ENCODE measurements at places on chromosomes 4 and X.

- DNase-seq, result no peak
Measured at GRCh38 chrX:48306175-48306574, 50.3 kb downstream of the SSX3 start.

DNA sequence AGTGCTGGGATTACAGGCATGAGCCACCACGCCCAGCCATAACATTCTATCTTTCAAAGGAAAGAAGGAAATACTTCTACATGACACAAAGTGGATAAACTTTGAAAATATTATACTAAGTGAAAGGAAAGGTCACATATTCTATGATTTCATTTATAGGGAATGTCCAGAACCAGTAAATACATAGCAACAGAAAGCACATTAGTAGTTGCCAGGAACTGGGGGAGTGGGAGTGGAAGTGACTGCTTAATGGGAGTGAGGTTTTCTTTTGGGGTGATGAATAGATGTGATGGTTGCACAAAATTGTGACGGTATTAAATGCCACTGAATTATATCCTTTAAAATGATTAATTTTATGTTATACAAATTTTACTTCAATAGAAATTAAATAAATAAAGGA is 95.7 kb upstream of the IL15 start:
- peak; percentile 37 for DNase-seq

- no peak for DNase-seq
Measured at GRCh38 chrX:134969726-134970125, 21.1 kb upstream of the SMIM10 start.

GRCh38 chrX:129632443-129632842 is 22.3 kb downstream of the APLN start:
- DNase-seq, result peak; percentile 39

DNA sequence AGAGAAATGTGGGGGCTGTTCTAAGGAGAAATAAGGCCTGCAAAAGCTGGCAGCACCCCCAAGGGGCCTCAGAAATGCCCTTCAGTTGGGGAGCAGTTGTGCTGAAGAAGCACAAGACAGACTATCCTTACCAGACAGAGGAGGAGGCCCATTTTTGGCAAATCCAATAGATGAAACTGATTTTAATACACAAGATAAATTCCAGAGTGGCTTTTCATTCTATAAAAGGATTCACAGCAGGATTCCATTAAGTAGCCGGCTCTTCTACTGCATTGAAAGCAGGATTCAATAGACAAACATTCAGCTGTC is 8.1 kb downstream of the SEPTIN6 start:
- DNase-seq, result no peak

DNA sequence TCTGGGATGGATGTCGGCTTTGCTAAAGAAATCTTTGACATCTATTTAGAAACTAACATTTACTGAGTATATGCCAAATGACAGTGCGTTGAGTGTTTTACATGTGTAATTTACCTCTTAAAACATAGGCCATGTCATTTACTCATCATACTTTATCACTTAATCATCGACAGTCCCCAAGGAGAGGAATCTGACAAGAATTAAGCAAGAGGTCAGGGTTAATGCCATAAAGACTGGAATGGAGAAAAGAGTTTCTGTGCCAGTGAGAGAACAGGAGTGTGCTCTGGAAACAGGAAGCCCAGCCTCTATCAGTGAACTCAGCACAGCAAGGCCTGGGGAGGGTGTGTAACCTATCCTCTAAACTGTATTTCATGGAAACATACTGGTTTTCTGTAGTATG is 28.0 kb upstream of the AMOT start:
- peak; percentile 30 for DNase-seq

DNA sequence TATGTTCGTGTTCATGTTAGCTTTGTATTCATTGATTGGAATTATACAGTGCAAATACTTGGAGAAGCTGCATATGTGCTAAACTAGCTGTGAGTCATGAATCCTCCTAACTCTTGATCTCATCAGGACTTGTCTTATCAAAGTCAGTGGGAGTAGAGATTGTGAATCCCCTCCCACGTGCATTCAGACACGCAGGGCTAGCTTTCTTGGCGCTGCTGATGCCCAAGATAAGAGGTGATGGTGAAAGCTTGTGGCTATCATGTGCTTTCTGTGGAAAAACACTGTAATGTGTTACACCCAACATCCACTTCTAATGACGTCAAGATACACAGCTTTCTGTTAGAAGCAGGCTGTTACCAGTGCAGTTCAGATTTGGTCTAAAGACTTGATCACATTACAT is 348.7 kb upstream of the HAND2 start:
- peak; percentile 86 for DNase-seq

GRCh38 chr4:40952672-40953071 is 202.9 kb downstream of the NSUN7 start:
- no peak for DNase-seq

GRCh38 chr4:68287704-68288392 is 42.4 kb upstream of the TMPRSS11B start:
- no peak for DNase-seq

DNA sequence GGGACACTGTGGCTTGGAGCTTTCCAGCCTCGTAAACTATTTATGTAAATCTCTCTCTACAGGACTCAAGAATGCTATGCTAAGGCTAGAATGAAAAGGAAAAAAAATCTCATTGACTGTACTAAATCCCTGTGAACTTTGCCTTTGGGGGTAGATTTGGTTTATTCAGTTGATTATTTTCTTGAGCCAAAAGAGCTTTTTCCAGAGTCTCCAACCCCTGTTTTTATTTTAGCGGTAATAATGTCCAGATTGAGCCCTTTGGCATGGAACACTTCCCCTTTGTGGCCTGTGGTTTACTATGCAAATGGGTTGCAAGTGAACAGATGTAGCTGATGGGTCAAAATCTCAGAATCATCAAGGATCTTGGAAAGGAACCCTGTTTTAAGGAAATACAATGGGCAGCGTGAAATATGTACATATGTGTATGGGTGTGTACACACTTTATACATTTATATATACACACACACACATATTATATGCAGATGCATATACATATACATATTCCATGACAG is 72.9 kb downstream of the FAM9B start:
- no peak for DNase-seq

DNA sequence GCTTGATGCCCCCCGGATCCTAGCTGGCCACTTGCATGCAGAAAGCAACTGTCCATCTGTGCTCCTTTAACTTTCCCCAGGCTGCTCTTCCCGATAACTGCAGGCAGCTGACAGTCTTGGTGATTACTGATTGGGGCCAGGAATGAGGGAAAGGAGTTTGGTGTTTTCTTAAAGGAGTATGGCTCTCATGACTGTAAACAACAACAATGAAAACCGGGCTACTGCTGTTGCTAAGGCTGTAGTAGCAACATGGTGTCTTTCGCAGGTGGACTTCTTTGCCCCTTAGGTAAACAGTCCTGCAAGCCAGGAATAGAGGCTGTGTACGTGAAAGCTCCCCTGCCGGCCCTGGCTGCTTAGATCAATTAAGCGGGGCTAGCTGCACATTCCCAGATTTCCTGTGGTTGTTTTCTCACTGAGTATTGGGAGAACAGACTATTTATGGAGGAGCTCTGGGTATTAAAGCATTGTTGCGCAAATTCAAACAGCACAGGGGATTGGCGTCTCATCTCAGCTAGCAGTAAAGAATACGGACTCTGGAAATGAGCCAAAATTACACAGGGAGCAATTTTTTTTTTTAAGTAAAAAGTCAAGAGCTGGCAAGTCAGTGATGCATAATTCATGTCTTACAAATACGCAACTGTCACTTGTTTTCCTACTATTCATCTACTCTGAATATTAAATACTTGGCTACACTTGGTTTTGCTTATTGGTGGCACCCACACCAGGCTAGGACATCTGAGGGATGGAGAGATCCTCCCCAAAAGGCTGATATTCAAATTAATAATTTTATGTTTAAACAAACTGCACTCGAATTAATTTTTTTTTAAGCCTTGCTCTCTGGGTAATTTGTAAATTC is 61.6 kb upstream of the NAP1L5 start:
- DNase-seq, result peak; percentile 71

GRCh38 chrX:64389489-64389888 is 5.8 kb downstream of the MTMR8 start:
- DNase-seq, result no peak

DNA sequence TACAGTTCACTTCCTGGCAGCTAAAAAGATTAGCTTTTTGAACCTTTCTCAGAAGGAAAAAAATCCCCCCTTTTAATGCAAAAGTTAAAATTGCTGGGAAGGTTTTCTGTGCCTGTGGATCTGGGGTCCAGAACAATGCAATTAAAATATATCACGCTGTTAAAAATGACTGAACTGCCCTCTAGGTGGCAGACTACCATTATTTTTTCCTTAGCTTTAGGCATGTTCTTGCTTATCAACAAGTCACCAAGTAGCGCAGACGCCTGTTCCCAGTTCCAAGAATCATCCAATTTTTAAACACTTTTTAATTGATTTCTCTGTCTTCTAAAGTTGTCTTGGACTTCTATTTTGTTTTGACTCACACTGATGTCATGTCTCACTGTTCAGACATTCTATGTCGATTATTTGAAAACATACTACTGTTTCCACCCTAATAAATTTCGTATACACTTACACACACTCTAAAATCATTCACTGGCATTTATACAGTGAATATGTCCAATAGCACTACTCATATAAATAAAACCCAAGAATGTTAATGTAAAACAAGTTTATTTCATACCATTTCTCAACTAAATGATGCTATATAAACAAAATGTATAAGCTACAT is 661.6 kb downstream of the RAPGEF2 start:
- peak; percentile 63 for DNase-seq

DNA sequence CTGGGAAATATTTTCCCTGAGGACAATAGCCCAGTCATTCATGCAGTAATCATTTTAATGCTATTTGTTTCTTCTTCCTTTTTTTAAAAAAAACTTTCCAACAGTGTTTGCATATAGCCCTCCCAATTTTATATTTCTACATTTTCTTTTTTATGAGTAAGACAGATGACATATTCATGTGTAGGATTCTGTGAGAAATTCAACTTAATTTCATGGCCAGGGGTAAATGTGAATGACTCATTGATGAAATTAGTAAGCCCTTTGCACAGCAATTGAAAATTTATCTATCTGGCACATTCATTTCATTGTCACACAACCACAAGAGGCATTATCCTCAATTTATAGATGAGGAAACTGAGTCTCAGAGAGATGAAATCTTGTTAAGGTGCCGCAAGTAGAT is 13.7 kb upstream of the SMIM20 start:
- DNase-seq, result no peak

DNA sequence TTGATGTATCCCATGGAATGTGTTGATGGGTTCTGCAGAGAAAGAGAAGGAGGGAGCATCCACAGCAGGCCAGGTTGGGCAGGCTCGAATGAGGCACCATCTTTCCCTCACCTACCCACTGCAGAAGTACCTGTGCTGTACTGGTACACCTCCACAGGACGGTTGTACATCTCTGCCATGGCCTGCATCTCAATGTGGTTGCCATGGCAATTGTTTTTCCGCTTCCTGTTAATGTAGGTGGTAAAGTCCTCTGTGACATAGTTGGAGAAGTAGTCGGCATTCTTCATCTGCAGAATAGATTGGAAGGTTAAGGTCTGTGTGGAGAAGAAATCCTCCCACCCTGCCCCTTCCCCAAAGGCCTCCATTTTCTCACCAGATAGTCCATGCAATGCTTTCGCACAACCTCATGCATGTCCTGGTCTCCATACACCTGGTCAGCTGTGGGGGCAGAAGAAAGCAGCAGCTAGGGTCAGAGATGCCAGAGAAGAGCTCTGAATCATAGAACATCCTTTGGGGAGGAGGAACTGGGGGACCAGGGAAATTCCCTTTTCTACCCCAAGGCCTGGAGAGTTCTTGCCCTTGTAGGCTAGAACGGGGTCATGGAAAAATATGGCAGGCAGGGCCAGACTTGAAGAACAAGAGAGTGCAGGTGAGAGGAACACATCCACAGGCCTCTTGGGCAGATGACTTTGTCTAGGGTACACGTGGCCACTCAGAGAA is 15.9 kb upstream of the PIM2 start:
- DNase-seq, result no peak

GRCh38 chrX:72255445-72255844 is 16.6 kb upstream of the ERCC6L start:
- DNase-seq, result no peak

DNA sequence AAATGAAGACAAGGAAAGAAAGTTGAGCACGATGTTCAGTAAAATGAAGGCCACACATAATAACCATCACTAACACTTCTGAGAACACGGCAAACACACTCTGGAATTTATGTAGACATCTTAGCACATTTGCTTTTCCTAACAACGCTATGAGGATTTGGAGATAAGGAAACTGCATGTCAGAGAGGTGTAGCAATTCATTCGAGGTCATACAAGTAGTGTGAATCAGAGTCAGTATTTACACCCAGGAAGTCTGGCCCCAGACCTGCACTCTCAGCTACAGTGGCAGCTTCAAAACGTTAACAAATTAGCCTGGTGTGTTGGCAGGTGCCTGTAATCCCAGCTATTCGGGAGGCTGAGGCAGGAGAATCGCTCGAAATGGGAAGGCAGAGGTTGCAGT is 253.4 kb downstream of the PDGFC start:
- no peak for DNase-seq

GRCh38 chr4:83109480-83110222 is 4.9 kb downstream of the PLAC8 start:
- DNase-seq, result peak; percentile 66
